ENCODE measurements at places on chromosomes 11 and 22. TPM values are rescaled to one million over a fixed set of nuclear protein-coding genes. Genes with fewer than 3 reads are reported as not detected.

DNA sequence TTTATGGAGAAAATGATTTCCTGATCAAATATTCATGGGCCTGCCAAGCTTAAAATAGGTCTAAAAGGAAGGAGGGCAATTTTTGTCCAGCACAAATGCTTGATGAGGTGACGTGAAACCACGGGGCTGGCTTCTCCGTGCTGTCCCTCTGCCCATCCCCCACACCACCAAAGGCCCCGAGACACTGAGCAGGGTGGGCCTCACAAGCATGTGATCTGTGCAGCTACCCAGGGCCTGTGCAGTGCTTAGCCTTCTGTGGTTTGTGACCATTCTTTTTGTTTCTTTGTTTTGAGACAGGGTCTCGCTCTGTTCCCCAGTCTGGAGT lies 94.8 kb upstream of the RTL6 start:
- no peak for DNase-seq

OR51G2 gene
- not detected for total RNA-seq

PLAAT2 gene
- 2.8 TPM for total RNA-seq

DNA sequence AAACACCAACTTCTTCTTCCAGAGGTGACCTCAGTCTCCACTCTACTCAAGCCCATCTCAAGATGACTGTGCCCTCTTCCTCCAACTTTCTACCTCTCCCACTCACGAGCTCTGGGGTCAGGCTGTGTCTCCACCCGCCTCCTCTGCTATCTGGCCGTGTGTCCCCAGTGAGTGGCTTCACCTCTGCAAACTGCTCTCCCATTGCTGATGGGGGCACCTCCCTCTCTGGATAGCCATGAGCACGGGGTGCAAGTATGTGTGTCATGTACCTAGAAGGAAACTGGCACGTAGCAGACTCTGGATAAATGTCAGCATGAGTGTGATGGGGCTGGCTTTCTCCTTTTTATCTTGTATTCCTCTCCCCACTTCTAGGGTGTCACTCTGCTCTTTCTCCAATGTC lies 18.3 kb upstream of the RAC2 start:
- DNase-seq = no peak

SUSD2 gene
- total RNA-seq = 0.15 TPM

CDC42EP2 gene
- total RNA-seq = 1.6 TPM

GRCh38 chr11:13316528-13316961 lies 39.0 kb downstream of the BMAL1 start:
- DNase-seq = peak; percentile 97

DNA sequence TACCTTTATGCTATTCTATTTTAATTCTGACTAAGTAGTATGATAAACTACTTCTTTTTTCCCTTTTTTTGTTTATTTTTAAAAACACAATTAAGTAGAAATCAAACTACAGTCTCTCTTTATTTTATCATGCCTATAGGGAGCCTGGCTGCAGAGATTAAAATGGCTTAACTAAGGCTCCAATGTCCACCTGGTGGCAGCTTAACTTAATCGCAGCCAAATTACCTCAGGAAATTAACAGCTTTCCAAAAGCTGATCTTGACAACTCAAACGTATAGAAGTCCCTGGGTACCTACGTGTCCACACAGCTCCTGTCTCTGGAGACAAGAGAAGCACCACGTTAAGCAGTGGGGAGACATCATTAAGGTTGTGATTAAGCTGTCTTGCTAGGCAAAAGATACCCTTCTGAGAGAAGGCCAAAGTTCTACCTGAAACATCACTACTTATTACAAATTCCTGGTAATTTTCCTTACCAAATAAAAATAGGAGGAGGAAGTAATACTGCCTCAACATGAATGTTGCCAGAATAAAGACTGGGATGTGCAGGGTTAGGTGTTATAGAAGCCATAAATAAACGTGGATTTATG lies 63.2 kb upstream of the SNX19 start:
- peak; percentile 18 for DNase-seq

All from M059J (cell line).